ENCODE measurements at places on chromosomes 1 and 21.

DNA sequence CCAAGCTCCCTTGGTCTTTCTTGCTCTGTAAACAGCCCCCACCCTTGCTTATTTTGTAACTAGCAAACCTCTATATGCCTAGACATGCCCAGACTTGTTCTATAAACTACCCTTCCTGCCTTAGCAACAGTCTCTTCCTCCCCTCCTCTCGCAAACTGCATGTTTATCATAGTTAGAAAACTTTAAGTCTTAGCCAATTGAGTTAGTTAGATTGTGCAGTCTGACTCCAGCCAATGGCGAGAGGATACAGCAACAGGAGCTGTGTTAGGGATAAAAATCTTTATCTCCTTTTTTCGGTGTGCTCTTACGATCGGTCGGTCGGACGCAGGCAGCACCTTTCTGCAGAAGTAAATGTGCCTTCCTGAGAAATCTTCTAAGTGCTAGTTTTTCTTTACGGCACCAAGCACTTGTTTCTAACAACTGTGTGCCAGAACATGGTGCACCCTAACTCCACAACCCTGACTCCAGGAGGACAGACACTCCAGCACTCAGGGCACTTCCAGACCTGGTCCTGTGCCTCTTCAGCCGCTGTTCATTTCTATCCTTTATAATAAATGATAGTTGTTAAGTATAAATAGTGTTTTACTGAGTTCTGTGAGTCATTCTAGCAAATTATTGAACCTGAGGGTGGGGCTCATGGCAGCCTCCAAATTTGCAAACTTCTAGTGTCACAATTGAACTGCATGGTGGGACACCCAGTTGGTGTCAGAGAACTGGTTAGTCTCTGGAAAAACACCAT lies 25.7 kb upstream of the GNG4 start:
- no peak for DNase-seq

DNA sequence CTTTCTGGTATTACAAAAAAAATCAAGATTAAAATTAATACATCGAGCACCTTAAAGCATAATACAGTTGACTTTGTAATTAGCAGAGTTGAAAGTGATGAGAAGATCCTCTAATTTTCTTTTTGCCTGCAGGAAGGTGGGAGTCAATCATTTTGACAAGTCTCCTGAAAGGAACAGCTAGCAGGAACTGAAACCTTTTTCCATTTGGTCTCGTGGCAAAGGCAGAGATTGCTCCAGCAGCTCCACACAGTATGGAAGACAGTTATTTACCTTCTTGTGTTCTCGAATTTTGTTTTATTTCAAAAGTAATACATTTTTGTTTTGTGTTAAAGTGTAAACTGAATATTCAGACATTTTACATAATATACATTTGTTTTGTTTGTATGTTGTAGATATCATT lies 7.7 kb downstream of the S100PBP start:
- DNase-seq, result no peak

- no peak for DNase-seq
Observed at GRCh38 chr1:19557609-19558051, 72.3 kb upstream of the CAPZB start.

DNA sequence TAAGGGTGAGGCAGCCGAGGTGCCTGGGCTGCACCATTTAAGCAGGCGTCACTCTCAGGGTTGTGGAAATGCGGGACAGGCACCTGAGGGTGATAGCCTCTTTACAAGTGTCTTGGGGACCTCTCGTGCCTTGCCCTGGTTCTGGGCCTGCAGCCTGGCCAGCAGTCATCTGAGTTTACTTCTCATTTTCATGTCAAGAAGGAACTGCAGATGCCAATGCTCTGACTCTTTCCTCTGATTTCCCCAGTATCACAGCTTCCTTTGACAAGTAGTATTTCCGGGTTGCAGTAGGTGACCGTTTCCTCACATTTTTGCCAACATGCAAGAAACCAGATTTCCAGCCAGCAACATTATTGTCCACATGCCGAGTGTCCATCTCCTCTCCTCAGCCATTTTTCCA lies 286.9 kb downstream of the DISC1 start:
- no peak for DNase-seq

DNA sequence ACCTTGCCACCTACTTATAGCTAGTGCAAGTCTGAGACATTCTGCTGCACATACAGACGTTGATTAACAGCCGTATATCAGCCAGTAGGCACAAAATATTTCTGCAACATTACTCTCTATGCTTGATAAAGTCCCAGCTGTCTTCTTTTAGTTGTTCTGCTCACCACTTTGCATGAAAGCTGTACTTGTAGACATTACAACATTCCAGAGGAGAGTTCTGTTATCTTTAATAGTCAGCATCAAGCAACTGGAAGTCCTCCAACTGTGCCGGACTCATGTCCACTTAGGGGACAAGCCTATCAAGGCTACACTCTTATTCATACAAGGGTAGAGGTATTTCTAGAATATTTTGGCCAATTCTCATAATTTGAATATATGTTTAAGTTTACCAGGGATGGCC lies 50.0 kb downstream of the CACHD1 start:
- no peak for DNase-seq

DNA sequence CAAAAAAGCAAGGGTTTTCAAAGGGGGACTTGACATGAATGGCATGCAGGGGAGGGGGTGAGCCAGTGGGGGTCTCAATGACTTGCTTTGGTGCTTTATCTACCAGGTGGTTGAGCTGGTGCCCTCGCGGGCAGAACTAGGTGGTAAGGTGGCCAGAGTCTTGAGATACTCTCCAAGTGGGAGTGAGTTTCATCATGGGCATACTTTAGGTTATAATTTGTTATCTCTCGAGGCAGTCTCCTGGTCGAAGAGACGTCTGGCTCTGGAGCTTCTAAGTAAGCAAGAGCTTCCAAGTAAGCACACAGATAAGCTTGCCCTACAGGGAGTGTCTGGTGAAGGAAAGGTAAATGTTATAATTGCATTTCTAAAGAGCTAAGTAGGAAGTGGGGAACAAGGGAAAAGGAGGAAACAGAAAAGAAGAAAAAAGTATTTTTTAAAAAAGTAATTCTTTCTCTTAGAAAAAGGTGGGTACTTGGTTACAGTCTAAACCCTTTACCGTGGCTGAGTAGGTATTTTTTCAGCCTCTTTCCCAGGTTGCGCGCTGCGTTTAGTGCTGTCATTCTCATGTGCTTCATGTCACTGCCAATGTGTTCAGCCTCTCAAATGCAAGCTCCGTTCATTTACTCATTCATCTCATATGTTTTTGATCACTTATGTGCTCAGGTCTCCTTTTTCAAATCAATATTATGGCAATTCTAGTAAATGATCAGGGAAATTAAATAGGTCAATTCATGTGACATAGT lies 31.6 kb upstream of the DNAJC6 start:
- DNase-seq, result no peak

GRCh38 chr1:24113641-24114033 lies 1.7 kb upstream of the MYOM3 start:
- no peak for DNase-seq

DNA sequence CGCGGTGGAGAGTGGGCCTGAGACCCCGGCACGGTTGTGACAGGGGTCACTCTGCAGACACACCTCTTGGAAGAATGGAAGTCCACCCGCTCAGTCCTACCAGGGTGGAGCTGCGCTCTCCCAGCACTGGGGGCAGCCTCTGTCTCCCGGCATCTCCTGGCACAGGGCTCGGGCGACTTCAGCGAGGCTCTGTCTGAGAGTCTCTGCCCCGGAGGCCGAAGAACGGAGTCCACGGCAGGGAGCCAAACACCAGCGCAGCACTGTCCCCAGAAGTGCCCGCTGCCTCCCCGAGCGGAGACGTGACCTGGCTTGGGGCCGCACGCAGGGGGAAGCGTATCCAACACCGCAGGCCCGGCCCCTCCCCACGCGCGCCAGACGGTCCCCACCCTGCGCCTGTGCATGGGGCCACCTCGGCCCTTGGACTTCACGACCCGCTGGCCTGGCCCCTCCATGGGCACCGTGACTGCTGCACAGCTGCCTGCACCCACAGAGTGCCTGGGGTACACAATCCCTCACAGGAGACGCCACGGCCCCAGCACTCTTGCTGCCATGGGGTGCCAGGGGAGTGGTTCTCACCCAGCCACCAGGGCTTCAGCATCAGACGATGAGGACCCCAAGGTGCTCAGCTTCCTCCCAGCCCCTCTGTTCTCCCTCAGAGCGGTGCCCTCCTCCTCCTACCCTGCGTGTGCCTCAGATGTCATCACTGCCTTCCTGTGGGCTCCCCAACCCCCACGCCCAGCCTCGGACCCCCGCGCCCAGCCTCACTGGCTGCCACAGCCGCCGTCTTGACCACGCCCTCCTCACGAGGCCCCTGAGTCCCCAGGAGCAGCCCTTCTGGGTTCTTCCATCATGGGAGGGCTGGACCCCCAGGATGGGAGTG lies 14.9 kb upstream of the RNF223 start:
- DNase-seq, result no peak

DNA sequence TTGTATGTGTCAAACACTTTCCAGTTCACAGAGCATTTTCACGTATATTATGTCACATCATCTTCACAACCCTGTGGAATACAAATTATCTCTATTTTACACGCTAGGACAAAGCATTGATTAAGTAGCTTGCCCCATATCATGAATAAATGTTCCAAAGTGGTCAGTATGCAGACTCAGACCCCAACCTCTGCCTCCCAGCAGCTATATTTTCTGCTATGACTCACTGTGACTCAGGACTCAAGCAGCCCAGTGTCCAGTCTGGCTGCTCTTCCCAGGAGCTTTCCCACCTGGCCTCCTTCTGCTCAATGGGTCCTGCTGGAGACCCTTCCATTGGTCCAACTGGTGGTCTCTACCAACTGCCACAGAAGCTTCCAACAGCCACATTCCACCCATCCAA lies 56.0 kb upstream of the RAP1A start:
- DNase-seq, result peak; percentile 26

DNA sequence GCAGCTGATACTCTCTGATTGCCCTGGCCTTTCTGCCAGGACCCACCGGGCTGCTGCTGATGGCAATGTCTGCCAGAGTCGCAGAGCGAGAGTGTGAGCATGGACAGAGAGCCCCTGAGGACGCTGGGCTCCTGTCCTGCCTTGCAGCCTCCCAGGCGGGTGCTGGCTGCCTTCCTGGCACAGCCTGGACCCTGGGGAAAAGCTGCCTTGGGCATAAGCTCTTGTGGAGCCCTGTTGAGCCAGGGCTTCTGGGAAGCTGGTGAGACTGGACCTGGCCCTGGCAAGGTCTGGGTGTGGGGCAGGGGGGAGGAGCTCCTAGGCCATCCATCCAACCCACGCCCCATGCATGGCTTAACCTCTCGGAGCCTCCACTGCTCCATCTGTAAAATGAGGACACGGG lies 105.8 kb upstream of the WNT4 start:
- DNase-seq, result no peak

DNA sequence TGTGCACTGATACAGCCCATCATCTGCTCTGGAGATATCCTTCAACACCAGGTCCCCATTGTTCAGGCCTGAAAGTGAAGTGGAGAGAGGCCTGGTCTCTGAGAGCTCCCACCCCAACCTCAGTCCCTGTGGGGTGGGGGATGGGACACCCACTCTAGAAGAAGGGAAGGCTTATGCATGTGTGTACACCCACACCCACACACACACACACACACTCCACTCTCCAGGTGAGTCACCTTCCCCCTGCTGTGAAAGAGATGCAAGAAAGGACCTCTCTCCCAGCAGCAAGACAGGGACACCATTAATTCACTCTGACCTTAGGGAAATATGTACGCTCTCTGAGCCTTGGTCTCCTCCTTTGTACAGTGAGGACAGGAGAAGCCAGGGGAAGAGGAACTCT lies 5.9 kb downstream of the VSIG8 start:
- no peak for DNase-seq

DNA sequence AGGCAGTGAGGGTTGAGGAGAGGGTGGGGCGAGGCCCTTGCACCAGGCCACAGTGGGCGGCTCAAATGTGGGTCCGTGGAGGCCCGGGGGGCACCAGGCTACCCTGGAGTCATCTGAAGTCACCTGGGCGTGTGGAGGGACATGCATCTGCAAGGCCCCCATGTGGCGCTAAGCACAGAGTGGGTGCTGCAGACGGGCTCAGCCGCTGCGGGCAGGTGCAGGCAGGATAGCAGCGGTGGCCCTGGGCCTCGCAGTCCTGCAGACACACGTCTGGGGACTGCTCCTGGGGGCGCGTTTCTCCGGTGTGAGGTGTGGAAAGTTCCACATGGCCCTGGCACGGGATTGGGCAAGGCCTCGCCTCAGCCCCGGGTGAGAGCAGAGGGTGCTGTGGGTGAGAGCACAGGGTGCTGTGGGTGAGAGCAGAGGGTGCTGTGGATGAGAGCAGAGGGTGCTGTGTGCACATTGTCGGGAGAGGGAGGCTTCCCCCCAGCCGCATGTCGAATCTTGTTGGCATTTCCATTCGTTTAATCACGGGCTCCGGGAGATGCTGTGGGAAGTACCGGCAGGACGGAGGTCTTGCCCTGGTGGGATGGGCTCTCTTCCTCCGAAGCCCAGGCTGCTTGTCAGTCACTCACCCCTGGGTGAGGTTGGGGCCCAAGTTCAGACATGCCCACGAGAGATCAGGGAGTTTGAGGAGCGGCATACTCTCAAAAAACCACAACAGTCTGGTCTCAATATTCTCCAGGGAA lies 46.5 kb downstream of the TP73 start:
- no peak for DNase-seq

DNA sequence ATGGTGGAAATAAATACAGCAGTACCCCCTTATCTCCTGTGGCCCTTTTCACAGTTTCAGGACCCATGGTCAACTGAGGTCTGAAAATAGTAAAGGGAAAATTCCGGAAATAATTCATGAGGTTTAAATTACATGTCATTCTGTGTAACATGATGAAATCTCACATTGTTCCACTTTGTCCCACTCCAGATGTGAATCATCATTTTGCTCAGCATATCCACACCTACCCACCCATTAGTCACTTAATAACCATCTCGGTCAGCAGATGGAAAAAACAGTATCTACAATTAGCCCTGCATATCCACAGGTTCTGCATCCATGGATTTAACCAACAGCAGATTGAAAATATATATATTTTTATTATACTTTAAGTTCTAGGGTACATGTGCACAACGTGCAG lies 86.9 kb upstream of the GORAB start:
- DNase-seq, result no peak

DNA sequence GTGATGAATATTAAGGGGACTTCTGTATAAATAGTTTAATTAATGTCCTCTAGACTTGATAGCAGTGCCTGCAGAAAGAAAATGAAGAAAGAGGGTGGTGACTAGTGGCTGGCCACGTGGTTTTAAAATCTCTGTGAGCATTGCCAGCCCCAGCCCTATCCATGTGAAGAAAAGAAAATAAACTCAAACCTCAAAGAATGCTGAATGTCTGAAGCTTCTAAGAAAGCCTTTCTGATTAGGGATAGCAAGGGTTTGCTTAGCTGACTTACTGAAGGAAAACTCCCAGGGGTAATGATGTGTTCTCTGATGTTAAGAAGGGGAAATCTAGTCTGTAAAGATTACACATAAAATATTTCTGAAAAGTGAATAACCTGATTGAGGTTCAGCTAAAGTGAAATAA lies 31.8 kb downstream of the ADGRL2 start:
- DNase-seq, result no peak

GRCh38 chr1:36705629-36706028 lies 222.9 kb upstream of the CSF3R start:
- DNase-seq, result no peak

All from HTR-8/SVneo (cell line).